A673 (cell line): ENCODE measurements at places on chromosomes 6 and 20.

GRCh38 chr20:14951707-14952418 is 614.5 kb upstream of the FLRT3 start:
- no peak for DNase-seq

- DNase-seq = no peak
Measured at GRCh38 chr6:36150283-36150682, 20.0 kb downstream of the MAPK13 start.

GRCh38 chr6:87791982-87792381 is 89.9 kb upstream of the AKIRIN2 start:
- DNase-seq = no peak

DNA sequence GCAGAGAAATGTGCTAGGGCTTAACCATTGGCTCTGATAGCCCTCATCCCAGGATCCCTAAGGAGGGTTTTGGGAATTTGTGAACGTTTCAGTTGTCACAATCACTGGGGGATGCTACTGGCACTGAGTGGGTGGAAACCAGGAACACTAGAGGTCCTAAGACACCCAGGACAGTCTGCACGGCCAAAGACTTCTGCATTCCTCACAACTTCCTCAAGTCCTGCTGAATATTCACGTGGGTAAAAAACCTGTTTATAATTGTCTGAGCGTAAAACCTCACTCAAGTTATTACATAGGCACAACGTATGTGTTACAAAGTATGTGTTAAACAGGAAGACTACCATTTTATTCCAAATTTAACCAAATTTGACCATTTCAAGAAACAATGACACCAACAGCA is 52.4 kb downstream of the GMDS start:
- DNase-seq = no peak

DNA sequence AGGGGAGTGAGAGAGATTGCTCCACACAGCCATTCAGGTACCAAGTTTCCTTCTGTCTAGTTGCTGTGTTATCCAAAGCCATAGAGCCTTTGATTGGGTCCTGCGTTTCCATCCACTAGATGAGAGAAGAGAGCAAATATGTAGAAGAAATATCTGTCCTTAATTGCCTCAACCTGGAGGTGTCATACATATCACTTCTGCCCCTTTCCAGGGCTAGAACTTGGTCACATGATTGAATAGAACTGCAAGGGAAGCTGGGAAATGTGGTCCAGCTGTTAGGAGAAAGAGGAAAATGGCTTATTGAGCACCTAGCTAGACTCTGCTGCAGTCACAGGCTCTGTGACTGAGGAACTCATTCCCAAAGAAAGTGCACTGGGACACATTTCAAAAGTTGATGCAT is 115.6 kb upstream of the JAG1 start:
- no peak for DNase-seq

- no peak for DNase-seq
Measured at GRCh38 chr6:111865909-111866546, 7.2 kb downstream of the FYN start.

- peak; percentile 60 for DNase-seq
Measured at GRCh38 chr6:170279977-170280688, 10.7 kb downstream of the DLL1 start.

DNA sequence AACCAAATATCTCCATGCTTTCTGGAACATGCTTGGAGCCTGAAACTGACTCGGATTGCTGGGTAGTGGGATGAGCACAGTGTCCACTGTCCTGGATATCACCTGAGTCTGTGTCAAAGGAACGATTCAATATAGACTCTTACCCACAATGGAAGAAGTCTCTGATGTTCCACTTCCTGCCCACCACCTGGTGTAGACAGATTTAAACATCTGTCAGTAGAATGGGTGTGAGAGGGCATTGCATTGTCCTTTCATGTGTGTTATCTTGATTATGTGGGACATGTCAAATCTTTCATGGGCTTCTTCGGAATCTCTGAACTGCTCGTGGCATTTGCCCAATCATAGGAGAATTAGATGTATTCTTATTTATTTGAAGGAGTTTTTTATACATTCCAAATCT is 20.8 kb downstream of the ULBP3 start:
- DNase-seq = no peak

GRCh38 chr6:48169635-48170034 is 58.6 kb upstream of the PTCHD4 start:
- DNase-seq = no peak

DNA sequence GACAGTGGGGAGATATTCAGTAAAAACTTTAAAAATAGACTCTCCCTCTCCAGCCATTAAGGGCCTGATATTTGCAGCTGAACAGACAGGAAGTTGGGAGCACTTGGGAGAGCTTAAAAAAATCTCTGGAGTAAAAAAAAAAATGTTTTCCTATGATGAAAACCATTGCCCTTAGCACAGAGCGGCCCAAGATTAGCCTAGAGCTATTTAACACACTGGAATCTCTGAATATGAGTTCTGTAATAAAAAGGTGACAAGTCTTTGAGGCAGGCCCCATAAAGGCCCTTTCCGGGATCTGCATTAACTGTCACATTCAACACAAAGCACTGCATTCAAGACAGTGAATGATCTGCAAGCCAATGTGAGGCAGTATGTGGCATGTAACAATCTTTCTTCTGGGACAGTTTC is 393.7 kb downstream of the ZFAND3 start:
- DNase-seq = no peak
